ENCODE measurements at places on chromosomes 5 and 9.

GRCh38 chr5:19770396-19770795 lies 217.6 kb downstream of the CDH18 start:
- no peak for DNase-seq

DNA sequence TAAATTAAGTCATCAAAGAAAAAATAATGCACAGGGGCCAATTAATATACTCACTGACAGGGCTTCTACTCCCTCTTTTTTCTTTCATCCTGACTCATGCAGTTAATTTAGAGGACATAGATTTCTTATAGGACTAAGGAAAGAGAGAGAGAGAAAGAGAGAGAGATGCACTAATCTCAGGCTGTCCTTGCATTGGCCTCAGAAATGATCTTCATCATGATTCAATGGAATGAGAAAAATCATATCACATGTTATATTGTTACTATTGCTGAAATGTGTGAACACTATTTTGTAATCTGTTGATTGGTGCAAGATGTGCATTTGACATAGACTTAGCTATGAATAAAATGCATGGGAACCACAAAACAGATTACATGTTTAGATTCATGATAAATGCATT lies 608.3 kb upstream of the NUDT12 start:
- DNase-seq = no peak

DNA sequence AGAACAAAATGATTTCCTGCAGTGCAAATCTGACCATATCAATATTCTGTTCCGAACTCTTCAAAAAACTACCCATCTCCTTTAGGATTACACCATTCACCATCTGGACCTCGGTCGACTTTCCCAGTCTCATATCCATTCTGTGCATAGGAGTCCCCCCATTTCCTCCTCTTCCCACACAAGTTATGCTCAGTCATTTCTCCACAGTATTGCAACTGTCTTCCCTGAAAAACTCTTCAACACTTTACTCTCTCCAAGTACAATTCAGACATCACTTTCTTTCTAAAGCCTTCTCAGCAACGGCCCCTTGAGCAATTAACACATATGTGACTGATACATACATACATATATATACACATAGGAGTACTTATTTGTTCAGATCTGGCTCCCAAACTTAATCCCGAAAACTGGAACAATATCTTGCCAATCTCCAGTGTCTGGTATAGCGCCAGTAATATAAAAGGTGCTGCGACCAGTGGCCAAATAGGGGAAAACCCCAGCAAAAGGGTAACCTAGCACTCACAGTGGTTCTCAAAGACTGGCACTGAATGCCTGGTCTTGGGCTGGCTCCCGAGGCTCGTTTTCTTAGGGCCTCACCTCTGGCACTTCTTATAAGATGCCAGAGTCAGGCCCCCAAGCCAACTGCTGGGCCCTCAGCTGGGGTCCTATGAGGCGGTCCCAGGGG lies 629 bp downstream of the ZBTB26 start:
- DNase-seq = no peak

GRCh38 chr5:176639981-176640380 lies 7.3 kb upstream of the TSPAN17 start:
- no peak for DNase-seq

GRCh38 chr5:150600616-150601490 lies 39.6 kb upstream of the SYNPO start:
- no peak for DNase-seq

GRCh38 chr9:20906326-20906725 lies 125.1 kb downstream of the HACD4 start:
- DNase-seq = no peak

DNA sequence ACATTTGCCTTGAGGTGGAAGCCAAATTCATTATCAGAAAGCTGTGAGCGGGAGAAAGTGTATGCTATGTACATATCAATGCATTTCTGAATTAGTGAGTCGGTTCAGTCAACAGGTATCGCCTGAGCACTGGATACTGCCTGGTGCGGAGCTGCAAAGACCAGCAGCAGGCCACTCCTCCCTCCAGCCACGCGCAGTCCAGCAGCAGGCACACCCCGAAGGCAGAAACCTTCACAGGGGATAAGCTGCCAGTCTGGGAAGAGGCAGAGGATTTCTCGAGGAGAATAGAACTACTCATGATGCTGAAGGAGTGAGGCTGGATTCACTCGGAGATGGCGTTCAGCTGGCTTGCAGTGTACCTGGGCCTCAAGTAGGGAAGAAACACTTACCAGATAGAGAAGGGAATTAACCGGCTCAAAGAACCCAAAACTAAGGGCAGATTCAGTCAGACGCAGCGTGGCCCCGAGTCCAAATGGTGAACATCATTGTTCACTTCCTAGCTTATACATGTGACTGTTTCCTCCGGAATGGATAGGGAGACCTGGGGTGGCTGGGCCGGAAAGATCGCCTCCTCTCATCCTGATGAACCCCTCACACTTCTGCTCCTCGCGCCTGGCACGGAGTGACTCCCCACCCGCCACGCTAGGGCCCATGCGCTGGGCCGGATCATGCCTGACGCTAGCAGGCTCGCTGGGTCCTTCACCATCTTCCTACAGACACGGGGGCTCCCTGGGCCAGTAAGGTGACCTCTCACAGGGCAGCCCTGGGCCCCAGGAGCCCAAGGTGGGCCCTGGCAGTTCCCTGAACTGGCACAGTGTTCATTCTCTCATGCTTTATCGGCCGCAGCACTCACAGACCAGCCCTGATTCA lies 78.1 kb upstream of the SPATA31C2 start:
- no peak for DNase-seq

- DNase-seq = no peak
Observed at GRCh38 chr5:54186108-54186507, 124.3 kb downstream of the ARL15 start.

- DNase-seq = no peak
Observed at GRCh38 chr9:18333157-18333556, 140.8 kb upstream of the ADAMTSL1 start.

DNA sequence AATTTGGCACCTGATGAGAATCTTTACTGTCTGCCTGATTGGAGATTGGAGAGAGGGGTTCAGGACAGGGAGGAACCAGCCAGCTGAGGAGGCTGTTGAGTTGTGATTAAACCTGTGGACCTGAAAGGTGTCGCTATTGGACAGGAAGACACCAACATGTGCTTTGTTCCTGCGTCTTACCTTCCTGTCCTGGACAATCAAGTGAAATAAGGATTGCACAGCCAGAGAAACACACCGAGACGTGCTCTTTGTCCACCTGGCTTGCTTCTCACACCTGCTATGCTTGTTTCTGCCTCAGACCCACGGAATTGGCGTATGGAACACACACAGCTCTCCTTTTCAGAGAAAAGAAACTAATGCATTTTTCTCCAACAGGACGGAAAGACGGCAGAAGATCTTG lies 57.7 kb upstream of the CTSL start:
- DNase-seq = no peak

GRCh38 chr9:91949946-91950664 lies at the start of gene ROR2:
TSS of gene ROR2 (minus strand) at chr9:91950228.
- DNase-seq = peak; percentile 88

- DNase-seq = no peak
Observed at GRCh38 chr5:151208481-151208914, 15.4 kb downstream of the CCDC69 start.

DNA sequence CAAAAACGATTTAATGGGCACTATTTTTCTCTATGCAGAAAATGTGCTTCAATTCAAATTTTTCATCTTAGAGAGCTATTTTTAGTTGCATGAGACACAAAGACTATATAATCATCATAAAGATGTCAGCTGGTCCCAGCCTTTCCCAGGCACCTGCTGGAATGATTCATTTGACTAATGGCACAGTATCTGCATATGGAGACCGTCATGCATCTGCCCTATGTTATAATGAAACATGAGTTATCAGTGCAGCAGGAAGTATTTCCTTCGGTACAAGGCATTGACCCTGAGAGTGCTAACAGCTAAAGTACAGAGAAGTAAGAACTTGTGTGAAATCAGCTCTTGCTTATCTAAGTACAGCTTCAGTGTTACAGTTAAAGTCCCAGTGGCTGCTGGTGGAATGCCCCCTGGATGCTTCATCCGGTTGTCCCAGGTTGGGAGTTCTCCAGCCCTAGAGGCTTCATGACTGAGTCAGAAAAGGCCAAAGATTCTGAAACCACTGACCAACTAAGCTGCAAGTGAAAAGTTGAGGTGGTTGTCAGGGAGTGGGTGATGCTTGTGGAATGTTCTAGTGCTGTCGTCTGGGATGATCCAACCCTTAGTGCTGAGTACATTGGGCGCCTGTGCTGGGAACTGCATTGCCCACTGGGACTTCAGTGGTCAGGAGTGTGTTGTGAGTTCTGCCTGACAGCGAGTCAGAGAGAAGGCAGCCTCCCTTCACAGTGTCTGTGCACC lies 57.2 kb downstream of the MTRR start:
- no peak for DNase-seq

DNA sequence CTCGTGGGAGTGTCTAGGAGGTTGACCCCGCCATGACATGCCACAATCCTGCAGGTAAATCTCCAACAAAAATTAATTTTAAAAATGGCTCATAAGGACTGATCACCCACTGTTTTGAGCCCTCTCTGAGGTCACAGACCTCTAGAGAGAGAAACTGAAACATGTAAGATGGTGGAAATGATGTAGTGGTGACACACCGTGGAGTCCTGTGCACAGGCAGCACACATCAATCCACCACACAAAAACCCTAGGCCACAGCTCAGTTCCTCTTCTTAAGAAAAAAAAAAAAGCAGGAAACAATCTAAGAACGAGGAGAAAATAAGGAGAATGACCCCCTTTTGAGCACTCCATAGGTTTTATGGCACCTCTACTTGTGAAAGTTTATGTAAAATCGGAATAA lies 93.8 kb upstream of the FAM120A start:
- DNase-seq = no peak

- DNase-seq = no peak
Observed at GRCh38 chr5:130350131-130350530, 445.9 kb downstream of the CHSY3 start.

DNA sequence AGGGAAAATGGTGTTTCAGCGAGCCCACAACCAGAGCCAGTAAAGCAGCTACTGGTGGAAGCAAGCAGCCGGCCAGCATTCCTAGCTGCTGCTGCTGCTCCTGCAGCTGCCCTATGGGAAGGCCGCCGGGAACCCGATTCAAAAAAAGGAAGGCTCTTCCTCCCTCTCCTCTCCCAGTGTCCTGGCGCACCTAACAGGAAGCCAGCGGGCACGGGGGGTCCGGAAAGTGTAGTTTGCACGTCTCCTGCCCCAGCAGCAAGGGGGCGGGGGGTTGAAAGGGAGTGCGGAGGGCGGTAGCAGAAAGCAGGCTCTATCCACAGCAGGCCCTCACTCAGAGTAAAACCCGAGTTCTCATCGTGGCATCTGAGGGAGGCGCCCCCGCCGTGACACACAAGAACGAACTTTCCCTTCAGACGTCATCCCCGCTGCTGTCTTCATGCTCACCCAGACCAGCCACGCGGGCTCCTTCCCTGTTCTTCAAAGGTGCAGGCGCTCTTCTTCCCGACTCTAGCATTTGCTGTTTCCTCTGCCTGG lies 16.5 kb downstream of the GRXCR2 start:
- peak; percentile 26 for DNase-seq

GRCh38 chr5:94691949-94692348 lies 73.5 kb downstream of the SLF1 start:
- no peak for DNase-seq

DNA sequence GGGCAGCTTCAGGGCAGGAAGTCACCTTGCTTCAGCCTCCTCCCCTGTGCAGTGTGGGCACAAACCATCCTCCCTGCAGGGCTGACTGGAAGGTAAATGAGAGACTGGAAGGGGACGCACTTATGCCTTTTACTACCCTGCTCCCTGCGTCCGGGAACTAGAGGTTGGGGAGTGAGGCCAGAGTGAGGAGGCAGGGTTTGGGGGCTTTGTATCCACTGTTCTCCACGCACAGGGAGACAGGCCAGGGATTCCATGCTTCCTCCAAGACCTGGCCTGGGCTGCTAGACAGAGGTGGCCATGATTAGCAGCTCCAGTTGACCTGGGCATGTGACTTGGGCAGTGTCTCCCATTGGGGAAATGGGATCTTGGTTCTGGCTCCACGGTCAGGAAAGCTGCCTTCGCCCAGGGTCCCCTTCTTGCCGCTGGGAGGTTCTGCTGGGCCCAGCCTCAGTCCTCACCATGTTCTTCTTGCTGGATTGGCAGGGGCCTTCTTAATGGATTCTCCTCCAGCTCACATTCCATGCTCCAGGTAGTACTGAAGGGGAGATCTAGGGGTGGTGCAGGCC lies 37.0 kb upstream of the PSD2 start:
- DNase-seq = no peak

DNA sequence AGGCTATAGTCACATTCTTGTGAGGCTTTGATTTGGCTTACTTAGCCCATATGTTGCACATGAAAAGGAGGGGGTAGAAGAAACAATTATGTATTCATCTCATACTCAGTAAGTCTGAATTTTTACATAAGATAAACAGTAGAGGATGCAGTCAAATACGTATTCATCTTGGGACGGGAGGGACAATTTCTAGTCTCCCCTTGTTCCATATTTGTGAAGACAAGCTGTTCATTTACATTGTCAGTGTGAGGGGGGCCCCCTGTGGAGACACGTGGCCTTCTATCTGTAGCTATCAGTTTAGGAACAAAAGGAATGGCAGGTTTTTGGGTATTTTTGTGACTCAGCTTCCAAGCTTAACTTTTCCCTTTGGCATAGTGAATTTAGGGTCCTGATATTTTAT lies 49.2 kb upstream of the PPP1R2B start:
- peak; percentile 18 for DNase-seq

GRCh38 chr5:82466986-82467561 lies 188.9 kb upstream of the RPS23 start:
- DNase-seq = no peak

DNA sequence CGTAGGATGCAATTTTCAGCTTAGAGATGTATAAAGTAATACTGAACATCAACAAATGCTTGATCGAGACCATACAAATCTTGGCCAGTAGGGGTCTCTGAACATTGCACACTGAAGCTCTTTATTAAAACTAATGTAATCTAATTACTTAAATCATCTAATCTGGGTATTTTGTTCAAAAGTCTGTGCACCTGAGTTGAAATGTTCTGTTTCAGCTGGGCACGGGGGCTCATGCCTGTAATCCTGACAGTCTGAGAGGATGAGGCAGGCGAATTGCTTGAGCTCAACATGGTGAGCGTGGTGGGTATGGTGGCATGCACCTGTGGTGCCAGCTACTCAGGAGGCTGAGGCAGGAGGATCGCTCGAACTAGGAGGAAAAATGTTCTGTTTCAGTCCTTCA lies 41.0 kb downstream of the ESM1 start:
- no peak for DNase-seq

- no peak for DNase-seq
Observed at GRCh38 chr5:109878887-109879286, 189.2 kb downstream of the MAN2A1 start.

DNA sequence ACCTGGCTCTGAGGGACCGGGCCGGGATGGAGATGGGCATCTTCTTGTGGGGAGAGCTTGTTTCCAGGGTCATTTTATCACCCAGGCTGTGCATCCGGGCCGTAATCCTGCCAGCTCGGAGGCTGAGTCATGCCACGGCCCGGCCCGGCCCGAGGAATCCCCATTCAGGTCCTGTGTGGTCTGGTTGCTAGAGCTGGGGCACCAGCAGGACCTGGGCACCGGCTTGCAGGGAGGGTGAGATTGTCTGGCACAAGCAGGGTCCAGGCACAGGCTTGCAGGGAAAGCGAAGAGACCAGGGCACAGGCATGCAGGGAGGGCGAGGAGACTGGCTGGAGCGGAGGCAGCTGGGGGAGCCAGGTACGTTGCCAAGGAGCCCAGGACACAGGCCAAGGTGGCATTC lies 106.8 kb downstream of the RXRA start:
- no peak for DNase-seq
